COR-L47 (cell line): ENCODE measurements at places on chromosomes 5 and 9.

- no peak for DNase-seq
Measured at GRCh38 chr9:20312732-20313131, 309.6 kb downstream of the MLLT3 start.

- DNase-seq: no peak
Measured at GRCh38 chr9:137385061-137385655, 37.8 kb downstream of the EXD3 start.

- no peak for DNase-seq
Measured at GRCh38 chr5:138900281-138900965, 25.3 kb upstream of the LRRTM2 start.

DNA sequence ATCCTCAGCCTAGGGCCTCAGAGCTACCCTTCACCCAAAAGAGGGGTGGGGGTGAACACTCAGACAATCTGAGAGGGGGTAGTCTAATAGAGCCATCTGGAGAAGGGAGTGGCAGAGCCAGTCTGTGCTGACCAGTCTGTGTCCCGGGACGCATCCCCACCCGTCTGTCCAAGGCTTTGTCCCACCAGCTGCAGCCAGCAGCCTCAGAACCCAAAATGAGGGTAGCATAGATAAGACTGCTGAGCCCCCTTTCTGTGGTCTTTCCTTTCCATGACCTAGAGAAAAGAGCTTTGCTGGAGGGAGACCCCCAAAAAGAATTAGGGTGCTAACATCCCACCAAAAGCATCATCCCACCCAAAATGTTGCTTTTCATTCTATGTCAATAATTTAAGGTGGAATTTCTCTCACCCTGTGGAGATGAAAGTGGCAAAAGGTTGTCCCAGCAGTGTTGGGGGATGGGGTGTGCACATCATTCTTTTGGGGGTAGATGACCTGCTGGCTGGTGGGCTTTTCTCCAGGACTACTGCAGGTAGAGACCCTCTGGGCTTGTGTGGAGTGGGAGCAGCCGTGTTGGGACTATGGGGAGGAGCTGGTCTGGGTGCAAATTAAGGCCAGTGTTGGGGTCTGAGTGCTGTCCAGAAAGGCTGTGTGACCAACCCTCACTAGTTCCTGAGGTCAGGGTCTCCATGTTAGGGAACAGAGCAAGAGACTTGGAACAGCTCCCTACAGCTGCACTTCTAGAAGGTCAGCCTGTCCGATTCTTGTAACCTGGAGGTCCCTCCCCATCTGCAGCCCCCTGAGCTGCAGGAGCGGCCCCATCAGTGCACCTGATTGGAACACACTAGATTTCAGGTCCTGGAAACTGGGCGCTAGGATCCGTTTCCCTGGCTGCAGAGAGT is 19.9 kb downstream of the URM1 start:
- no peak for DNase-seq

DNA sequence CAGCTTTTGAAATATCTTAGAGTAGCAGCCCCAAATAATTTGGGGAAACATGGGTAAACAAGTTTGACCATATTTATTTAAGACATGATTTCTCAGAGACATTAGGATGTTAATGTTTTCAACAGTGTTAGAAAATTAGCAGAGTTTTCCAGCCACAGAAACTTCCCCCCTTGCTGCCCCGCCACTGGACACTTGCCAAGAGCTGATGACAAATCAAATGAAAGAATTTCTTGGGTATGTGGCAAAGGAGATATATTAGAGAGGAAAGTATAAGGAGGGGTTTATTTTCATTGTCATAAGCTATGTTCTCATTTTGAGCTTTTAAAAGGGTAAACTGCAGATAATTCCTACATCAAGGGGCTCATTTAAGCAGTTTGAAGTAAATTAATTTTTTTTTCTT is 15.9 kb downstream of the GABRA1 start:
- DNase-seq: no peak

- DNase-seq: no peak
Measured at GRCh38 chr5:79694652-79695051, 5.0 kb downstream of the CMYA5 start.

- DNase-seq: no peak
Measured at GRCh38 chr5:74679966-74680365, 5.1 kb upstream of the HEXB start.

- no peak for DNase-seq
Measured at GRCh38 chr5:989961-990530, 18.6 kb upstream of the NKD2 start.

- no peak for DNase-seq
Measured at GRCh38 chr5:9538504-9538903, 7.4 kb downstream of the SEMA5A start.

GRCh38 chr5:138629392-138629791 is 54.2 kb upstream of the HSPA9 start:
- no peak for DNase-seq

DNA sequence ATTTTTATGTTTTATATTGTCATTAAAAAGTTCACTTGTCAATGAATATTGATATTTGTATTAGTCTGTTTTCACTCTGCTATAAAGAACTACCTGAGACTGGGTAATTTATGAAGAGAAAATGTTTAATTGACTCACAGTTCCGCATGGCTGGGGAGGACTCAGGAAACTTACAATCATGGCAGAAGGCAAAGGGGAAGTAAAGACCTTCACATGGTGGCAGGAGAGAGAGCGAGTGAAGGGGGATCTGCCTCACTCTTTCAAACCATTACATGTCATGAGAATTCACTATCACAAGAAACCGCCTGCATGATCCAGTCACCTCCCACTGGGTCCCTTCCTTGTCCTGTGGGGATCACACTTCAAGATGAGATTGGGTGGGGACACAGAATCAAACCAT is 27.4 kb downstream of the SRD5A1 start:
- DNase-seq: no peak
